ENCODE measurements at places on chromosomes 2 and 18.

- no peak for DNase-seq
- H3K27me3 ChIP-seq: peaks cover 8% of the 10 kb centered on the region
- H3K4me1 ChIP-seq: no peaks in the 10 kb centered on the region
- no peak overlapping the region for H3K27ac ChIP-seq
- no peak overlapping the region for H3K4me3 ChIP-seq
- H3K36me3 ChIP-seq: no peaks in the 10 kb centered on the region
Observed at GRCh38 chr2:31831585-31831984, 179.2 kb downstream of the MEMO1 start.

GRCh38 chr2:119645173-119645855 is 33.7 kb upstream of the TMEM177 start:
- peaks cover 6% of the 10 kb centered on the region for H3K27me3 ChIP-seq
- no peaks in the 10 kb centered on the region for H3K36me3 ChIP-seq
- no peak overlapping the region for H3K4me3 ChIP-seq
- DNase-seq: no peak
- H3K4me1 ChIP-seq: no peaks in the 10 kb centered on the region

GRCh38 chr18:54750350-54750749 is 77.9 kb upstream of the RAB27B start:
- H3K27ac ChIP-seq: no peak overlapping the region
- no peaks in the 10 kb centered on the region for H3K36me3 ChIP-seq
- H3K27me3 ChIP-seq: no peaks in the 10 kb centered on the region
- DNase-seq: no peak

DNA sequence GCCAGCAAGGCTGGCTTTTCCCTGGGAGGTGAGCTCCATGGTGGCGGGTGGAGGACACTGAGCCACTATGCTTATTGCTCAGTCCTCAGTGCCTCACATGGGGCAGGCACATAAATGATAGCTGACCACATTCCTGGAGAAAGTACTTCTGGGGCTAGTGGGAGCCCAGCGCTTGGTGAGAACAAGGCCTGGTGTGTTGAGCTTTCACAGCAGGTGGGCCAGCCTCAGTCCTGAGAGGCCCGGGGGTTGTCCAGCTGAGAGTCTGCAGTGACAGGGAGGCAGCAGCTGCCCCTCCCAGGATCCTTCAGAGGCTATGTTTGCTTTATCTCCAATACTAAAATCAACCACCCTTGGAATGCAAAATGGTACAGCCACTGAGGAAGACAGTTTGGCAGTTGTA is 217.7 kb downstream of the ZBTB7C start:
- no peaks in the 10 kb centered on the region for H3K36me3 ChIP-seq
- H3K27ac ChIP-seq: no peak overlapping the region
- H3K4me1 ChIP-seq: peaks cover 57% of the 10 kb centered on the region
- H3K27me3 ChIP-seq: peaks cover 14% of the 10 kb centered on the region
- DNase-seq: no peak

- H3K36me3 ChIP-seq: no peaks in the 10 kb centered on the region
- peaks cover 50% of the 10 kb centered on the region for H3K4me1 ChIP-seq
- H3K27ac ChIP-seq: peak overlapping the region; percentile 86
- peak; percentile 25 for DNase-seq
Observed at GRCh38 chr2:148614014-148614321, 30.6 kb upstream of the EPC2 start.

GRCh38 chr18:52283927-52284326 is 56.1 kb upstream of the DCC start:
- no peak for DNase-seq
- H3K4me1 ChIP-seq: peaks cover 4% of the 10 kb centered on the region
- peaks cover 7% of the 10 kb centered on the region for H3K27me3 ChIP-seq
- no peak overlapping the region for H3K4me3 ChIP-seq

DNA sequence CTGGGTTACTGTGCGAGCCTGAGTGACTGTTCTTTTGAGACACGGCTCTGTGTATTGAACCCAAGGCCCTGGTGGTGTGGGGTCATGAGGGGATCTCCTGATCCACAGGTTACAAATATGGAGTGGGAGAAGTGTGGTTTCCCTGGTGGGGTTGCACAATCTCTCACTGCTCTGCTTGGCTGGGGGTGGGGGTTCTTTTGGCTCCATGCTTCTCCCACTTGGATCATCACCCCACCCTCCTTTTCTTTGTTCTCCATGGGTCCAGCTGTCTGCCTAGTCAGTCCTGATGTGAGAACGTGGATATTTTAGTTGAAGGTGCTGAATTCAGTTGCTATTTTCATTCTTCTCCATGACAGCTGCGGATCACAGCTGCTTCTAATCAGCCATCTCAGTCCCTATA is 37.8 kb downstream of the AGPS start:
- no peak overlapping the region for H3K4me3 ChIP-seq
- DNase-seq: no peak
- no peak overlapping the region for H3K27ac ChIP-seq
- peaks cover 97% of the 10 kb centered on the region for H3K36me3 ChIP-seq
- peaks cover 6% of the 10 kb centered on the region for H3K27me3 ChIP-seq
- no peaks in the 10 kb centered on the region for H3K4me1 ChIP-seq

DNA sequence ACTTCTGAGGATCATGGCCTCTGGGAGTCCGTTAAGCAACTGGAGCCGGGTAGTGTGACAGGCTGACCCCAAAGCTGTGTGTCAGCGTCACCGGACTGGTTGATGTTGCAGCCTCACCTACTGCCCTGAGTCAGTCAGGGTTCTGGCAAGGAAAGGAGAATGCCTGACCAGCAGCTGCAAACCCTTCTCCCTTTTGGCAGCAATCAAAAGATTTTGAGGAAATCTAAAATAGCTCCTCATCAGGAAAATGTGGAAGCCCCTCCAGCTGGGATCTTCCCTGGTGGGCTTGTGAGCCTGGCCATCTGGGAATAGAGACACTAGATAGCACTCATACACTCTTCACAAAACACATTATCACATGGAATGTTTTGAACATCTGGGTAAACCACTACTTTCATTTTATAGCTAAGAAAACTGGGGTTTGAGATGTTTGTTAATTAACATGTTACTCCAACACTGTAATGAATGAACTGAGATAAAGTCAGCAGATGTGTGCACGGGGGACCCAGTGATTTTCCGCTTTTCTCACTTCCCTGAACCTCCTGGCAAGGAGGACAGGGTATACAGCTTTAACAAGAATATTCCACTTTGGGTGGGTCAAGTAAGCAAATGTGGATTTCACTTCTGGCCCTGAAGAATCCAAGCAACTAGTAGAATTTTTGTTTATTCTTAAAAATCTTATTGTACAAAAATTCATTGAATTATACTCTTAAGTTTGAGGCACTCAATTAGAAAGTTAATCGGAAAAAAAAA is 24.7 kb downstream of the CLUL1 start:
- DNase-seq: peak; percentile 29
- H3K27ac ChIP-seq: no peak overlapping the region
- peaks cover 3% of the 10 kb centered on the region for H3K27me3 ChIP-seq
- H3K36me3 ChIP-seq: no peaks in the 10 kb centered on the region
- peaks cover 23% of the 10 kb centered on the region for H3K4me1 ChIP-seq

DNA sequence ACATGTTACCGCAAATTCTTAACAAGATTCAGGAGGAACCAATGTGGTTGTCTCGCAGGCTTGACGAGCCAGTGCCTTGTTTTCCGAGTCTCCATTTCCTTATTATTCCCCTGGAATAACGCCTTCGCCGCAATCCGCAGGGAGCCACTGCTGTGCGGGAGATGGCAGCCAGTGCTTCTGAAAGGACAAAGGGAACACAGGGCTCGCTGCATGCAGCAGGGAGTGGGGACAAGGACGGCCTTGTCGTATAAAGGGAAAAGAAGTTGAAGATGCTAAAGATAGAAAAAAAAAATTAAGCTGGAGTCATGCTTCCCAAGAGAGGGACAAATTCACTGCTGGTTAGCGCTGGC is 221.4 kb downstream of the NDUFA10 start:
- no peak overlapping the region for H3K4me3 ChIP-seq
- H3K4me1 ChIP-seq: peaks cover 36% of the 10 kb centered on the region
- no peak for DNase-seq
- H3K27ac ChIP-seq: no peak overlapping the region

- H3K4me1 ChIP-seq: peaks cover 24% of the 10 kb centered on the region
- H3K4me3 ChIP-seq: no peak overlapping the region
- peaks cover 23% of the 10 kb centered on the region for H3K27me3 ChIP-seq
- H3K36me3 ChIP-seq: no peaks in the 10 kb centered on the region
- DNase-seq: no peak
Observed at GRCh38 chr2:1772471-1773267, 28.4 kb upstream of the PXDN start.

- peaks cover 26% of the 10 kb centered on the region for H3K4me1 ChIP-seq
- no peaks in the 10 kb centered on the region for H3K36me3 ChIP-seq
- peaks cover 13% of the 10 kb centered on the region for H3K27me3 ChIP-seq
- no peak for DNase-seq
Observed at GRCh38 chr18:61738042-61738441, 154.8 kb downstream of the RNF152 start.

GRCh38 chr2:205931388-205931787 is 154.6 kb downstream of the INO80D start:
- no peak overlapping the region for H3K4me3 ChIP-seq
- no peak overlapping the region for H3K27ac ChIP-seq
- DNase-seq: no peak
- H3K27me3 ChIP-seq: peaks cover 24% of the 10 kb centered on the region
- no peaks in the 10 kb centered on the region for H3K36me3 ChIP-seq

- H3K36me3 ChIP-seq: peaks cover 54% of the 10 kb centered on the region
- peaks cover 23% of the 10 kb centered on the region for H3K4me1 ChIP-seq
- peak overlapping the region; percentile 100 for H3K27ac ChIP-seq
Observed at GRCh38 chr2:159713631-159714246, 1.4 kb downstream of the MARCHF7 start.

- peak within 1 kb of the TSS; percentile 97 for H3K4me3 ChIP-seq
- peak; percentile 86 for DNase-seq
- H3K27ac ChIP-seq: peak within 1 kb of the TSS; percentile 96
- peaks cover 25% of the 10 kb centered on the region for H3K4me1 ChIP-seq
Observed at GRCh38 chr2:73385504-73386341, at the start of gene ALMS1. Gene ALMS1, plus strand, starts transcription at chr2:73385836. Its CDS starts 33 bp downstream, at chr2:73385869.

GRCh38 chr2:184780384-184780783 is 182.1 kb downstream of the ZNF804A start:
- H3K27me3 ChIP-seq: no peaks in the 10 kb centered on the region
- no peak overlapping the region for H3K27ac ChIP-seq
- DNase-seq: no peak
- no peaks in the 10 kb centered on the region for H3K36me3 ChIP-seq

GRCh38 chr2:170022692-170023091 is 155.3 kb upstream of the MYO3B start:
- peaks cover 6% of the 10 kb centered on the region for H3K36me3 ChIP-seq
- H3K27me3 ChIP-seq: no peaks in the 10 kb centered on the region
- H3K27ac ChIP-seq: no peak overlapping the region
- no peak for DNase-seq
- no peaks in the 10 kb centered on the region for H3K4me1 ChIP-seq

DNA sequence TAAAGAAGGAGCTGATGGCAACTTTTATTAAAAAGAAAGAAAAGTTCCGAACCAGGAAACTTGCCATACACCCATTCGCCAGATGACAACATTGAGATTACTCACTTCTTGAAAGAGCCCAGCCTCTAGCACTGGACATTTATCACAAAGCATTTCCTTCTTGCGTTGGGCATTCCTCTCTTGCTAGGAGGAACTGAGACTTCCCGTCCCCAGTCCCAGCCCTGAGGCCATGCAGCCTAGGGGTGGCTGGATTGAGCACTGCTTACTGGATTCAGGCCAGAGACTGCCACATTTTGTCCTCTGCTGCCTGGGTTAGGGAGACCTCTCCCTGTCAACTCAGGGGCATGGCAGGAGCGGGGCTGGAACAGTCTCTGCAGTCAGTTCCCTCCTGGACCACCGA is 80.1 kb downstream of the SDC1 start:
- peaks cover 97% of the 10 kb centered on the region for H3K4me1 ChIP-seq
- peaks cover 2% of the 10 kb centered on the region for H3K27me3 ChIP-seq
- DNase-seq: no peak
- H3K27ac ChIP-seq: no peak overlapping the region
- no peak overlapping the region for H3K4me3 ChIP-seq
- no peaks in the 10 kb centered on the region for H3K36me3 ChIP-seq

- peaks cover 87% of the 10 kb centered on the region for H3K4me1 ChIP-seq
- H3K36me3 ChIP-seq: peaks cover 5% of the 10 kb centered on the region
- no peak overlapping the region for H3K4me3 ChIP-seq
- H3K27ac ChIP-seq: no peak overlapping the region
Observed at GRCh38 chr2:23620841-23621341, 235.9 kb downstream of the KLHL29 start.

GRCh38 chr2:174449033-174449432 is 37.8 kb downstream of the GPR155 start:
- no peak overlapping the region for H3K4me3 ChIP-seq
- H3K36me3 ChIP-seq: no peaks in the 10 kb centered on the region
- peaks cover 3% of the 10 kb centered on the region for H3K27me3 ChIP-seq
- peaks cover 7% of the 10 kb centered on the region for H3K4me1 ChIP-seq
- DNase-seq: no peak

DNA sequence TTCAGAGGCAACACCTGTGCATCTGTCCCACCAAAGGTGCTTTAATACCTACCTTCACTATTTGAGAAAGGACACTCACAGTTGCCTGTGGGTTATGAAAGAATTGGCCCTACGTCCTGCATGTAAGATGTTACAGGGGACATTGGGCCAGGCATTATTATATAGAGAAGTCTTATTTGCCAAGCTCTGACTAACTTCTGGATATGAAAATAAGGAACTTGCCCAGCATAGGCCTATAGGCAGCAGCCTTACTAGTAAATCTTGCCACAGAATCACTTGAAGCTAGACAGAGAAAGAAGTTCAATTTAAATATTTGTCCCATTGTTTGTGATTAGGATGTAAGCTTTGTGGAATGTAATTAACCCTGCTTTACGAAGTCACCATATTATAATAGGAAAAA is 41.7 kb downstream of the NLRC4 start:
- DNase-seq: no peak
- peaks cover 46% of the 10 kb centered on the region for H3K36me3 ChIP-seq

GRCh38 chr2:162749994-162750393 is 88.6 kb downstream of the KCNH7 start:
- peak overlapping the region; percentile 84 for H3K27ac ChIP-seq
- H3K4me3 ChIP-seq: no peak overlapping the region
- no peak for DNase-seq
- H3K36me3 ChIP-seq: no peaks in the 10 kb centered on the region
- H3K27me3 ChIP-seq: peaks cover 6% of the 10 kb centered on the region
- H3K4me1 ChIP-seq: no peaks in the 10 kb centered on the region

DNA sequence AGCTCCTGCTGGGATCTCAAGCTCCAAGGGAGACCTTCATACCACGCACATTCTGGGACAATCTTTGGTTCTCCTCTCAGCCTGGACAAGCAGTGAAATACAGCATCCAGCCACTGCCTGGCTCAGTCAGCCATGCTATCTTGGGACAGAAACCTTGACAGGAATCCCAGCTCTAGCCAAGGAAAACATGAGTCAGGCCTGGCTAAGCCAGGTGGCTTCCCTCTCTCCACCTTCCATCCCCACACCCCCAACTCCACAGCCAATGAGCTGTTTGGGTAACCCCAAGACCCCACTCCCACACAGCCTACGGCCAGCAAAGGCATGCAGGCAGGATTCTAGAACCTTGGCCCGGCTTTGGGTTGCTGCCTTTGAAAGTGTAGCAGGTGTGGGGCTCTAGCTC is 64.9 kb downstream of the MCFD2 start:
- H3K27ac ChIP-seq: peak overlapping the region; percentile 87
- DNase-seq: no peak
- peaks cover 6% of the 10 kb centered on the region for H3K27me3 ChIP-seq
- peaks cover 40% of the 10 kb centered on the region for H3K4me1 ChIP-seq

Measured in nephron progenitor cell (in vitro differentiated cells).